ENCODE measurements at places on chromosomes 6 and 20. TPM values are rescaled to one million over a fixed set of nuclear protein-coding genes. Genes with fewer than 3 reads are reported as not detected.

Gene OLIG3
- not detected for total RNA-seq

Gene DDO
- not detected for total RNA-seq

Gene ENPP3
- total RNA-seq: 0.09 TPM

Gene CTCFL
- 0.34 TPM for total RNA-seq

Gene RIPOR3
- total RNA-seq: 1.2 TPM

Gene MUC22
- total RNA-seq: not detected

Gene PROCR
- 4.6 TPM for total RNA-seq

Gene VGLL2
- total RNA-seq: not detected

Gene NEU1
- 17.4 TPM for total RNA-seq

DNA sequence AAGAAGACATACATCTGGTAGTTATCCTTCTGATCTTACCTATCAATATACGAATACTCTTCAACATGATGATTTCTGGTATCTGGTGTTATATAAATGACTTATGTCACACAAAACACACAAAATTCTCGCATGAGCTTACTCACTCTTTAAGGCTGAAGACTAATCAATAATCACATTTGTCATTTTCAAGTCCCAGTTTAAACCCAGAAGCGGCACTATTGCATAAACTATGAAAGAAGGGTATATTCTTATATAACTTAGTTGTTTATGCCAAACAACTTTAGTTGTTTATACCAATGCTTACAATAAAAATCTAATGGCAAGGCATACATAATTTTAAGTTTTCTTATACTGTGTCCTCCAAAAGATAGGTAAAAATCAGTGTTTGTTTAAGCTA, 293.1 kb downstream of the GRIK2 start:
- H3K27ac ChIP-seq: no peak overlapping the region
- DNase-seq: no peak
- no peaks in the 10 kb centered on the region for H3K27me3 ChIP-seq
- H3K36me3 ChIP-seq: no peaks in the 10 kb centered on the region
- no peaks in the 10 kb centered on the region for H3K4me1 ChIP-seq
- H3K4me3 ChIP-seq: no peak overlapping the region

DNA sequence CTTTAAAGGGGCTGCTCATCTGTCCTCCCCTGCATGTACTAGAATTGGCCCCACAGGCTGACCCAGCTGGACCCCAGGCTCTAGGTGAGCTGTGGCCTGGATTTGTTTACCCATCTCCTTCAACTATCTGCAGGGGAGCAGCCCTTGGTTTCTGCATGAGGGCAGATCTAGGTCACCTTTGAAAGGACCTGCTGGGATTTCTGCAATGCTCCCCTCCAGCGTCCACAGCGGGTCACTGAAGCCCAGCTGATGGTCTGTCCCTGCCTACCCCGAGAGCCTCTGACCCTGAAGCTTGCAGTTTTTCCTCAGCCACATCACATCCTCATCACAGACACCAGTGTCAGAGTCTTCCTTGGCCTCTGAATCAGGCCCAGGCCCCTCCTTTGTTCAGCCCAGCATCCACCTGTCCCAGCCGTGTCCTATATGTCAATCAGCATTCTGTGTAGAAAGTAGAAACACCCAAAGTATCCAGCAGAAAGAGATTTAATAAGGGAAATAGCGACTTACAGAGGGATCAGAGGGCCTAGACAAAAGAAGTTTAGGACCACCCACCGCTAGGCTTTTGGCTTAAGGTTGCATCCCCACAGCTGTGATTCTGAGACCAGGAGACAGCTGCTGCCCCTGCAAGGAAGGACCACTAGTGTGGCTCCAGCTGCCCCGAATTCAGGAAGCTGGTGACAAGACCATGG, 243.1 kb downstream of the LRFN2 start:
- peak overlapping the region; percentile 31 for H3K27ac ChIP-seq
- H3K4me1 ChIP-seq: peaks cover 56% of the 10 kb centered on the region
- H3K4me3 ChIP-seq: no peak overlapping the region
- DNase-seq: peak; percentile 82
- no peaks in the 10 kb centered on the region for H3K27me3 ChIP-seq

GRCh38 chr20:11098888-11099287, 425.1 kb upstream of the JAG1 start:
- no peaks in the 10 kb centered on the region for H3K4me1 ChIP-seq
- H3K27ac ChIP-seq: no peak overlapping the region
- H3K4me3 ChIP-seq: no peak overlapping the region
- H3K36me3 ChIP-seq: no peaks in the 10 kb centered on the region
- DNase-seq: peak; percentile 11

DNA sequence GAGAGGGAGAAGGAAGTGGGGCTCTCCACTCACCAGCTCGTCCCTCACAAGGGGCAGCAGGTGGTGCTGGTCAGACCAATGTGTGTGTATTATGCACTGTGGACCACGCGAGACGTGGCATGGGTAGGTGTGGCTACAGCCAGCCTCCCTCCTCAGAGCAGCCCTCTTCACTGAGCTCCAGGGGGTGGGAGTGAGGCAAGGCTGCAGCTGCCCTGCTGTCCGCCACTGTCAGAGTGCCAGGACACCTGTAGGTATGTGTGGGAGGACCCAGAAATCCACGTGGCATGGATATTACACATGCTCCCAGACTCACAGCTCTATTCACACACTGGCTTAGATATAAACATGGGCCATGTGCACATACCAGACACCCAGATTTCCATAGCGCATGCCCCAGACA, 90.3 kb downstream of the VEGFA start:
- no peaks in the 10 kb centered on the region for H3K27me3 ChIP-seq
- H3K4me3 ChIP-seq: no peak overlapping the region
- DNase-seq: no peak
- peaks cover 58% of the 10 kb centered on the region for H3K4me1 ChIP-seq
- no peaks in the 10 kb centered on the region for H3K36me3 ChIP-seq

DNA sequence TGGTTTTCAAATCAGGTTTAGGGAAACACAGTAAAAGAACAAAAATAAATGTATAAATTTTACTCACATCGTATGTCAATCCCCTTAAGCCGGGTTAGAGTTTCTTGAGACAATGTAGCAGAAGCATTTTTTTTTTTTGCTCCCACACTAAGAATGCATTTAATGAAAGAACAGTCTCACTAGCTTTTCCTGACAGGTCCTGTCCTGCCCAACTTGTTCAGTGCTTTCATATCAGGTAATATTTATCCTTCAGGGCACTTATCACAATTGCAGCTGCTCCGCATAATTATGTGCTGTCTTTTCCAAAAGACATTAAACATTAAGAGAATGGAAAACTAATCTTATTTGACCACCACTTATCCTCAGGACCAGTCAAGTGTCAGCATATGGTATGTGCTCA, 632.0 kb downstream of the HTR1B start:
- no peaks in the 10 kb centered on the region for H3K27me3 ChIP-seq
- H3K4me1 ChIP-seq: peaks cover 11% of the 10 kb centered on the region
- H3K4me3 ChIP-seq: no peak overlapping the region

DNA sequence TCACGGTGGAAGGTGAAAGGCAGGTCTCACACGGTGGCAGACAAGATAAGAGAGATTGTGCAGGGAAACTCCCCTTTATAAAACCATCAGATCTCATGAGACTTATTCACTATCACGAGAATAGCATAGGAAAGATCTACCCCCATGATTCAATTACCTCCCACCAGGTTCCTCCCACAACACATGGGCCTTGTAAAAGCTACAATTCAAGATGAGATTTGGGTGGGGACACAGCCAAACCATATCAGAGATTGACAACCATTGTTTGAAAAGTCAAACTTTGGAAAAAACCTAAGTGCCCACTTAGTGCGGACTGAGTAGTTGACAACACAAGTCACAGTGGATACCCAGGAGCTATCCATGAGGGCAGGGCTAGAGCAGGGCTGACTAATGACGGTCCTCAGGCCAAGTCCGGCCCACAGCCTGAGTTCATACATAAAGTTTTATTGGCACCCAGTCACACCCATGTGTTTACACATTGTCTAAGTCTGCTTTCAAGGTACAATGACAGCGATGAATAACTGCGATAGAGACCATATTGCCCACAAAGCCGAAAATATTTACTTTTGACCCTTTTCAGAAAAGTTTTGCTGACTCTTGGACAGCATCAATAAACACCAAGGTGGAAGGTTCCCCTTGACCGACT, 33.8 kb upstream of the PMEPA1 start:
- no peak overlapping the region for H3K27ac ChIP-seq
- H3K4me3 ChIP-seq: no peak overlapping the region
- peaks cover 4% of the 10 kb centered on the region for H3K4me1 ChIP-seq
- DNase-seq: no peak
- no peaks in the 10 kb centered on the region for H3K36me3 ChIP-seq

GRCh38 chr6:139439349-139439748, 64.9 kb upstream of the CITED2 start:
- no peak for DNase-seq
- H3K4me3 ChIP-seq: no peak overlapping the region
- H3K27me3 ChIP-seq: no peaks in the 10 kb centered on the region
- H3K27ac ChIP-seq: no peak overlapping the region

- no peak overlapping the region for H3K27ac ChIP-seq
- no peaks in the 10 kb centered on the region for H3K27me3 ChIP-seq
- DNase-seq: no peak
- H3K36me3 ChIP-seq: no peaks in the 10 kb centered on the region
- H3K4me1 ChIP-seq: peaks cover 4% of the 10 kb centered on the region
- H3K4me3 ChIP-seq: no peak overlapping the region
Measured at GRCh38 chr20:23129266-23129665, 43.1 kb upstream of the CD93 start.

- no peaks in the 10 kb centered on the region for H3K4me1 ChIP-seq
- DNase-seq: no peak
- H3K27ac ChIP-seq: no peak overlapping the region
Measured at GRCh38 chr6:113979937-113980336, 9.0 kb upstream of the HDAC2 start.

DNA sequence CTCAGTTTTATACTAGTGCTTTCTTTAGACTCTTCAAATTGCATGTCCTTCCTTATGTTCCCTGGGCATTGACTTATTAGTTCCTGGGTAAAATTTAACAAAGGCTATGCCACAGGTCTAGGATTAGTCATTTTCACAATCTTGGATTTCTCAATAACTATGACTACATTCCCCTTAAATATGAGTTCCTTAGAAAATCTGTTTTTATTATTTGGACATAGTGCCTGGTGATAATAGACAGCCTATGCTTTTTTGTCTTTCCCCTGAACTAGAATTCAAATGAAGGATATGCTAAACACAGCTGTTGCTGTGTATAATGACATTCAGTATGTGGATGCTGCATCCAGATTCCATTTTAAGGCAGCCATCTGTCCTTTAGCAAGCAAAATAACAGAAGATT, 1252.8 kb upstream of the GJE1 start:
- no peaks in the 10 kb centered on the region for H3K36me3 ChIP-seq
- no peak for DNase-seq
- no peak overlapping the region for H3K4me3 ChIP-seq
- no peaks in the 10 kb centered on the region for H3K4me1 ChIP-seq

- no peak overlapping the region for H3K27ac ChIP-seq
- H3K27me3 ChIP-seq: no peaks in the 10 kb centered on the region
- no peak overlapping the region for H3K4me3 ChIP-seq
- no peaks in the 10 kb centered on the region for H3K36me3 ChIP-seq
- no peak for DNase-seq
Measured at GRCh38 chr6:111237852-111238251, 150.5 kb downstream of the SLC16A10 start.

DNA sequence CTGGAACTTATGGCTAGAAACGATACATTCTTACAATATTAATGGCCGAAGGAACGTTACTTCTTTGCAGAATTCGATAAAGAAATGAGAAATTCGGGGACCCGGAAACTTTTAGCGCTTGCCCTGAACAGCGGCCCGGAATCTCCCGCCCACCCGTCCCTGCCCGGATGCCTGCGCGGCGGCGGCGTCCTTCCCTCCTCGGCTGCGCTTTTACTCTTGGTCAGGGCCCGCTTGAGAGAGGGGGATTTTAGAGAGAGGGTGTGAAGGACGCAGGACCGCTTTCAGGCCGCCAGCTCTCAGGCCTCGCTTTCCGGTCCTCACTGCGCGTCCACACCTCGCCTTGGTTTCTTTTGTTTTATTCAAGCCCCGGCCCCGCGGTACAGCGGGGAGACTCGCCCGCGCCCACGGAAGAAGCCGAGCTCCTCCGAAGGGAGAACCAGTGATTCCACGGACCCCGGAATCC, 243.7 kb downstream of the ARID1B start:
- H3K36me3 ChIP-seq: no peaks in the 10 kb centered on the region
- H3K4me1 ChIP-seq: peaks cover 18% of the 10 kb centered on the region
- H3K4me3 ChIP-seq: peak overlapping the region; percentile 85

- H3K4me3 ChIP-seq: no peak overlapping the region
- DNase-seq: no peak
- H3K36me3 ChIP-seq: no peaks in the 10 kb centered on the region
- H3K27me3 ChIP-seq: no peaks in the 10 kb centered on the region
Measured at GRCh38 chr6:45196121-45196520, 132.0 kb upstream of the RUNX2 start.

- H3K36me3 ChIP-seq: peaks cover 5% of the 10 kb centered on the region
- DNase-seq: no peak
- H3K4me3 ChIP-seq: no peak overlapping the region
- H3K27ac ChIP-seq: no peak overlapping the region
- no peaks in the 10 kb centered on the region for H3K4me1 ChIP-seq
Measured at GRCh38 chr6:57127763-57128162, 37.8 kb downstream of the ZNF451 start.

DNA sequence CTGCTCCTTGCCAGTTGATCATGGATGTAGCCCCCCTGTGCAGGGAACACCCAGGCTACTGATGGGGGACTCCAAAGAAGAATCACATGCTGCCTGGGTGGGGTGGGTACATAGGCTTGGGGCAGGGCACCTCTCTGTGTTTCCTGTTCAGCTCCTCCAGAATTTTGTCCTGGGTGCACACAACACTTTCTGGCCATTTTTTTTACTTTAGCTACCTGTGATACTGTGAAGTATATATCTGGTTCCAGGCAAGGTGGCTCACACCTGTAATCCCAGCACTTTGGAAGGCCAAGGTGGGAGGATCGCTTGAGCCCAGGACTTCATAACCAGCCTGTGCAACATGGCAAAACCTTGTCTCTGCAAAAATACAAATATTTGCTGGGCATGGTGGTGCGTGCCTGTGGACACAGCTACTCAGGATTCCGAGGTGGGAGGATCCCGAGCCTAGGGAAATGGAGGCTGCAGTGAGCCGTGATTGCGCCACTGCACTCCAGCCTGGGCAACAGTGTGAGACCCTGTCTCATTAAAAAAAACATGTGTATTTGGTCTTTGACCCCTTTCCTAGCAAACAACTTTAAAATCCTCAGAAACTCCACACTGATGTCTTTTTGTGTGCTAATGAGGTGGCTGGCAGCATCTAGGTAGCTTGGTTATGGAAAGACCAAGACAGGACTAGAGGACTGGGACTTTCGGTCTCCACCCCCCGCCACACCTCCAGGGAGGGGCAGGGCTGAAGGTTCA, 14.1 kb downstream of the SLC4A11 start:
- no peaks in the 10 kb centered on the region for H3K27me3 ChIP-seq
- H3K36me3 ChIP-seq: no peaks in the 10 kb centered on the region
- DNase-seq: no peak
- H3K4me1 ChIP-seq: no peaks in the 10 kb centered on the region

Measured in neural progenitor cell (in vitro differentiated cells).